ENCODE measurements at places on chromosomes 12 and 14.

- DNase-seq = no peak
Observed at GRCh38 chr12:76274420-76275083, 73.7 kb downstream of the BBS10 start.

DNA sequence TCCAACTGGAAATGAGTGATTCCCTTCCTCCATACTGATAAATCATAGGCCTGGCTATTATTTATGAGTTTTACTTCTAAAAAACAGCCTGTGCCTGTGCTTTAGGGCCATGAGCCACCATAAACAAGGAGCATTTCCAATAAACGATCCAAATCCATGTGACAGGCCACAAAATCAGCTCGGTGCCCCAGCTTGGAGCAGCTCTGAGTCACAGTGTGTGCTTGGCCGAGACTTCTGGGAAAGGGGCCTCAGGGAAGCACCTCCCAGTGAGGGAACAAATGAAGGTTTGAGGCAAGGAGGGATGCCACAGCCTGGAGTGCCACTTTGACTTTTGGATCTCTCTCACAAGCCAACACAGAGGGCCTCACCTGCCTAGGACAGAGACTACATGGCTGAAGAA is 190.4 kb downstream of the NTF3 start:
- DNase-seq = no peak

DNA sequence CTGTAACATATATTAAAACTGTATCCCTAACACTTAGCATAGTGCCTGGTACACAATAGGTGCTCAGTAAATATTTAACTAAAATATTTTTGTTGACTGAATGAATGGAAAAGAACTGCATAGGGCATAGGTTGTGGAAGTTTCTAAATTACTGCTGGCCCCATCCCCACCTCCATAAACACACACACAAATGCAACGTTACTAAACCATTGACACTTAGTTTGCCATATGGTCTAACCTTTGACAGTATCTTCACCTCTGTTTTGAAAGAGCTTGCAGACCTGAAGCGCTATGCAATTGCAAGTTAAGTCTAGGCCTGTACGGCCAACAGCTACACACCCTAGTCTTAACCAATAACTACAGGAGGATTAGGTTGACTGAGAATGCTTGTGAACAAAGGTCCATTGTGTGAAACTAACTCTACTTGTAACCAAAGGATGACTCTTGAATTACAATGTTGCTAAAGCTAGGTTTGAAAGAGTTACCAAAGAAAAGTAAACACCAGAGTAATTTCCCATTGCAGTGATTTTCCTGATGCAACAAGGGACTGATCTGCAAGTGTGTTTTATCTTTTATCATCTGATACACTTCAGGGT is 924 bp upstream of the MANSC1 start:
- no peak for DNase-seq

DNA sequence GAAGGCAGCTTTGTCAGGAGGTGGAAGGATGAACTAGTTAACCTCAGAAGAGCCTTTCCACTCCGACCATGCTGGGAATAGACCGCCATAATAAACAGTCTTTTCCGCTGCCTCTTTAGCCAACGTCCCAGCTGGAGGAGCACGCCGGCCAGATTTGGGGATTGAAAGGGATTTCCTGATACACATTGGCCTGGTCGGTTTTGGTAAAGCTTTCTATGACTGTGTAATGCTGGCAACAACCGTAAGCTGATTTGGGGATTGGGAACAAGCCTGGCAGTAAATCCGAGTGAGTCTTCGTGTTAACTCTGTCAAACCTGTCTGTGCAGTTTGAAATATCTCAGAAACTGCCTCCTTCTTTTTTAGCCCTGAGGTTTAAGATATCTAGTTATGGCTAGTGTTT is 87.0 kb downstream of the DAD1 start:
- no peak for DNase-seq

GRCh38 chr12:54300225-54300731 is 537 bp downstream of the NFE2 start:
- no peak for DNase-seq

DNA sequence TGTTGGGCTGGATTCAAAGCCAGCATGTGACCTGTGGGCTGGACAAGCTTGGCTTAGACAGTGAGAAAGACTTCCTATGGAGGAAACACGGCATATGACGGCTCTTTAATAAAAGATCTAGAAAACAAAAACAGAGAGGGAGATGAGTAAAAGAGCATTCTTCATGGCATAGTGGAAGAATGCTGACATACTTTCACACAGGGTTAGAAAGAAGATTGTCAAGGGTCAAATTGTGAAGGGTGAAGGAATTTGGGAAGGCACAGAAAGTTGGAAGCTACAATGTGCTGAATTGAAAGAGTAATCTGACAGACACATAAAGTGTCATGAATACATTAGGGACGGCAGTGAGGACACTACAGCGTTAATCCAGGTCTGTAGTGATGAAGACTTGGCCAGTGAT is 63.4 kb downstream of the GALNT4 start:
- DNase-seq = no peak

- DNase-seq = no peak
Observed at GRCh38 chr14:47208434-47208833, 467.0 kb downstream of the MDGA2 start.

DNA sequence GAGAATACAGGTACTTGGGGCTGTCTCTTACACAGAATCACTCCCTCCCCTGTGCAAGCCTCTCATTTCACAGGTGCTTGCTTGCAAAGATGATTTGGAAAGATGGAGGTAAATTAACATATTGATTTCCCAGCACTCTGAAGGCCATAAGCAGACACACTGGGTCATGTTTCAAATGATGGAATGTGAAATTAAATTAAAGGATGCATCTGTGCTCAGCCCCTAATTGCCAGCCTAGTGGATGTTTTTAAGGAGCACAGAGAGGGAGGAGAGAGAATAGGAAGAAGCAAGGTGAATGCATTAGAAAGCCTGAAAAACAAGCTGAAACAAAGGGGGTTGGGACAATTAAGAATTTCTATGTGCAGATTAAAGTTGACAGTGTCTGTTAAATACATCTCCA is 96.1 kb upstream of the GRIP1 start:
- DNase-seq = no peak

DNA sequence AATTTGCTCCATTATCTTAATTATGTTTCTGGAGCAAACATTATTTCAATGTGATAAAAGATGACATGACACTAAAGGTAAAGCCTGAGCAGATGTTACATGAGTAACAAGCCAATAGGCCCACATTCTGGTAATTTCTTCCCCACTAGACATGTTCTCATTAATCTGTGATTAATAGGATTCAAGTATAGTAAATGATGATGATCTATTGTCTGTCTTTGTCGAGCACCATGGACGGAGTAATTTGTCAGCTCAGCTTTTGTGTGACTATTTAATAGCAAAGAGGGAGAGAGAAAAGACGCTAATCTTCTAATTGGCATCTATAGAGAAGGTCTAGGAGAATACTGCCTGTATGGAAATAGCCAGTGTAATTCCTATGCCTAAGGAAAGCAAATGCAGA is 62.2 kb upstream of the INSM2 start:
- no peak for DNase-seq

DNA sequence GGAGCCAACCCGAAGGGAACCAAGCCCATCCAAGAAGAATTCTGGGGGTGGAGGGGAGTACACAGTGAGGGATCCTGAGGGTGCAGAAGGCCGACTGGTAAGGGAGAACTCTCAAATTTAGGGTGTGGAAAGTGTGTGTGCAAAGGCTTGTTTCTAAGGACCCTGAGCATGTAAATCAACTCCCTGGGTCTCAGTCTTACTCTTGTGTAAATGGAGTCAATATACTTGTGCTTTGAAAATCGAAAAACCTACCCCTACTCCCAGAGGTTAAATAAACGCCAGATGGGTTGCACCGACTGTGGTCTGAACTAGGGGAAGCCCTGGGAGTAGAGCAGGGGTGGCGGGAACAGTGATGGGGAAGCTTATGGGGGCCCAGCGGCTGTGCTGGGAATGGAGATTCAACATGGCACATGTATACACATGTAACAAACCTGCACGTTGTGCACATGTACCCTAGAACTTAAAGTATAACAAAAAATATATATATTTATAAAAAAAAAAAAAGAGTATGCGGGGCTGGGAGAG is 6.0 kb downstream of the B4GALNT1 start:
- no peak for DNase-seq

DNA sequence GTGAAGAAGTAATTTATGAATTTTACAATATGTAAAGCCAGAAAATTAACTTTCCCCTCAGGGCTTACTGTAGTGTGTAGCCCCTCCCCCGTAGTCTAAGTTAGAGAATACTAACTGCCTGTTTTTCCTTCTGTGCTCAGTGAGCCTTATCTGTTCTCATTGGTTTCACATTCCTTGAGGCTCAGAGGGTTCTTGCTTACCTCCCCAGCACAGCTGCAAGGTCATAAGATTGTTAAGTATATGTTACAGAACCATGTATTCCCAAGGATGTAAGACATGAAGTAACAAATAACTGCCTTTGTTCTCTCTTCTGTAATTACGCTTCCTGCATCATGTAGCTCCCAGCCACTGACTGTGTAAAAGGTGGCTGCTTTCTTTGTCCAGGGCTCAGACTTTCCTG is 1351.1 kb downstream of the TMEM121 start:
- DNase-seq = no peak

DNA sequence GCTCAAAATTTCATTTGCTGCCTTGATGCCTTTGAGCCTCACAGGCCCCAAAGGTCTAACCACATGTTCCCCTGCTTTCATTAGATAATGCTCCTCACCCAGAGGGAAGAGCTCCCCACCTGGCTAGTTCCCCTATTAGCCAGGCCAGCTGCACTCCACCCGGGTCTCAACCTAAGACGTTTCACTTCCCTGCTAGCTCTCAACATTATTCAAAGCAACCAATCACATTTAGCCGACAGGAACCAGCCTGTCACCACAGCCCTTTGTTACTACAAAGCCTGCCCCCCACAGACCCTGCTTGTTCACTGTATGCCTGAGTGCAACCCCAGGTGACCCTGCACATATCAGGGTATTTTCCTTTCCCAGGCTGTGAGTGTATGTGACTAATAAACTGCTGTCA is 78.6 kb downstream of the SLC15A5 start:
- DNase-seq = peak; percentile 22

Data from CD4-positive, alpha-beta T cell treated with Interleukin-15 for 1 hour (primary cell).